SJCRH30 (cell line): ENCODE measurements at places on chromosomes 5 and 9.

- DNase-seq, result peak; percentile 78
These were observed 32.7 kb downstream of the TMEFF1 start for GRCh38 chr9:100505564-100506159.

DNA sequence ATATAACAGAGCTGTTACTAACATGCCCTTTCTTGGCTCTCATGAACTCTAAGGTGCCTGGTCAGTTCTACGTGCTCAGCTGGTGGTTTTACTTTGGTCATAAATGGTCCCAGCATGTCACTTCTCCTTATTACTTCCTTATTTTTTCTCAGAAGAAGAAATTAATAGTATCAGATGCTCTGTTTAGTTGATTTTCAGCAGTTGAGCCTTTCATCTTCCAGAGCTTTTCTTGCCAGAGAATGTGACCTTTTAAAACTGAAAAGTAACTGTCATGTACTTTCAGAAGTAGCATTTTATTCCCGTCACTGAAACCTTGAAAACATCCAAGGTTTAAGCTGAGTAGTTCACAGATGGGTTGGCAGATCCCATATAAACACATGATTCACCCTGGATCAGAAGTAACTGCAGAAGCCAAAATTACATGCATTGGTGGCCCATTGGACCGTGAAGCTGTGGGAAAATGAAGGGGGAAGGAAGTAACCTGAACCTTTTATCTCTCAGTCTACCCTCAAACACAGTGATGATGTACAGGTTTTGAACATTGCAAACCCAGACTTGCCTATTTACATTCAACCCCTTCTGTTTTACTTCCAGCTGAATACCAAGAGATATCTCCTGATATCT lies 50.5 kb downstream of the HACD4 start:
- DNase-seq, result peak; percentile 14

GRCh38 chr5:97097326-97098230 lies 44.8 kb downstream of the LIX1 start:
- no peak for DNase-seq

DNA sequence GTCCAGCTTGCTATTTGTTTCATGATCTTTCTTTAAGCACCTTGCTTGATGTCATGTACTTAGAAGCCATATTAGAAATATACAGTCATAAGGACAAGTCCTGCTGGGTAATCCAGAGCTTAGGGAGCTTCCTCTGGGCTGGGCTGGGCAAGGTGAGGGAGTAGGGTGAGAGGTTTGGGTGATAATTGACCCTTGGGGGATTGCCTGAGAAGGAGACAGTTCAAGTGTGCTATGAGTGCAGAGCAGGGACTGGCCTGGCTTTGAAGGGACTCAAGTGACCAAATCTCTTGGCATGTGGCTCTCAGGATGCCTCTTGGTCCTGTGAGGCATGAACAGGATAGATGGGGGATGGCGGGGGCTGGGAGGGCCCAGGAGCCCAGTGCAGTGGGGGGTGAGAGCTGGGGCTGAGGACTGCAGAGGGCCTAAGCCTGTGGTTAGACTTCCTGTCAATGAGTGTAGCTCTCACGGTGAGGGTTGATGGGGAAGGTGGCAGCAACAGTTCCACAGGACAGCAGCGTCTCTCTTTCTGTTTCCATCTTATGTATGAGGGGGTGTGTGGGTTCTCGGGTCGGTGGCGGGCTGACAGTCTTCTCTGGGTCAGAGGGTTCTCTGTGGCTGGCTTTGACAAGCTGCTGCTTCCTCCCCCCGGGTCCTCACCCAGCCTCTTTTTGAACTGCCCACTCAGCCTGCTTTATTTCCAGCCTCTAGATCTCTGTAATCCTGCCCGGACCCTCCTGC lies 53.5 kb downstream of the RGS3 start:
- peak; percentile 54 for DNase-seq

DNA sequence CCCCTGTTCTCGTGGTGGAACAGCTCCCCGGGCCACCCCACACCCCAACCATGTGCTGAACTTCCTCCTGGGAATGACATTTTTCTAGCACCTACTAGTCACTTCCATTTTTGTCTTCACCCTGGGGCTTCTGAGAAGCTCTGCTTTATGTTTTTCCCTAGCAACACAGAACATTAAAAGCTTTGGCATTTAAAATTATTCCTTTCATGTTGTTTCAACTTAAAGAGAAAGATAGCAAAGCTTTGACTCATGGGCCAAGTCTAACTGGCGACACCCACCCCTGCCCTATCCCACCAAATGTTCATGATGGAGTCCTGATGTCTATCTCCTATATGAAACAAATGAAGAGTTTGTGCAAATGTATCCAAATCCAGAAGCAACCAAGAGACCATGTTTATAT lies 22.4 kb downstream of the BOD1 start:
- DNase-seq, result no peak

GRCh38 chr5:38680094-38680825 lies 123.8 kb upstream of the LIFR start:
- DNase-seq, result no peak

- DNase-seq, result no peak
These were observed 289.4 kb downstream of the ADAMTS6 start for GRCh38 chr5:65192331-65192730.

- peak; percentile 61 for DNase-seq
These were observed 629.3 kb downstream of the ANXA1 start for GRCh38 chr9:73780916-73781315.

DNA sequence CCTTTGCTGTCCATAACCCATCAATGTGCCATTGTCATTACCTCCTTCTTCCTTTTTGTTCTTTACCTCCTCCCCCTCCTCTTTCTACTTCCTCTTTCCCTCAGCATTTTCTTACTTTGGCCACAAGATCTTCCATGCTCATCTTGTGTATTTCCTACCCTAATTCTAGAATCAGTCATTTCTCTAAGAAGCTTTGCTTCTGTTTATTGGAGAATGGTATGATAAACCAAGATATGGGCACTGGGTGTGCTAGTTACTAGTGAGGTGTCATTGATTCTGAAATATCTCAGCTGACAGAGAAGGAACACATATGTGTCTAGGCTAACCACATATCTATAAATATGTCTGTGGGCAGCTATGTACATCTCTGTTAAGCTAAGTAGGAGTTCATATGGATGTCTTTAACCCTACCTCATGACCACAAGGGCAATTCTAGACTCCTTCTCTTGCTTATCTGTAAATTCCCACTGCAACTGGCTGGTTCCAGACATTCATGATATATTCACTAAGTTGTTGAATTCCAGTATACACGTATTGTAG lies 2051.3 kb upstream of the CDH9 start:
- no peak for DNase-seq

- DNase-seq, result no peak
These were observed 552.1 kb upstream of the CDH9 start for GRCh38 chr5:27590503-27590902.

DNA sequence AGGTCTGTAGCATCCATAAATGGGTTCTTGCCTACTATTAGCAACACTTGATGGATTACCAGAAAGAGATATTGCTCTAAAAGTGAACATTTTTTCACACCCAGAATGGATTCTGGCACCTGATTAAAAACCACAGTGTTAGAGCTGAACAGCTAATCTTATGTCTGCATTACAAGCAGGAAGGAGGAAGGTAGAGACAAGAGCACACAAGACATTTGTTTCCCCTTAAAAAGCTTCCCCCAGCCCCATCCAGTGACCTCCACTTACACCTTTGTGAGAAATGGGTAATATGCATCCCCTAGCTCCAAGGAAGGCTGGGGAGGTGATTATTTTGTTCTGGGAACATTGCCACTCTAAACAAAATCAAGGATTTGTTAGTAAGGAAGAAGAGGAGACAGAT lies 12.0 kb upstream of the TRIM36 start:
- no peak for DNase-seq

DNA sequence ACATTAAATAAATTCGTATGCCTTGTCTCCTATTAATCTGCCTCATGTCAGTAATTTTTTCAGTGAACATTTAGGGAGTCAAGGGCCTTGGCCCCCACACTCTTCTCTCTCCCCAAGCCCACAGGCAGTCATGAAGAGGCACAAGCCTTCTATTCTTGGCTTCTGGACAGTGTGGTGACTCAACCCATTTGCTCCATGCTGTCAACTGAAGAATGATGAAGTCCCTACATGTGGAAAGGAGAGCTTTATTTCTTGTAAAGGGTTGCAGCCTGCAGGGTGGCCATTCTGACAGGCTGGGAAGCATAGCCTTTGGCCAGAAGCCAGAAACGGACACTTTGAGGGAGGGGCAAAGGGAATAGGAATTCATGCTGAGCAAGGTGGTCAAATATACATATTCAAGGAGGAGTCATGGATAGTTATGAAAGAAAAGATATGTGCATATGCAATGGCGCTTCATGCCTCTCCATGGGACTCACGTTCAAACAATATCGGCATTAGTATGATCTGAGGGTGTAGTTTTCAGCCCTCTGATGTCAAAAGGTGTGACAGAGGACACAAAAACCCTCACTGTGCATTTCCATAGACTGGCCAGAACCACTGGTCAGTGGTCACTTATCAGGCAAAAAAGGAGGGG lies 31.3 kb downstream of the ANKRA2 start:
- no peak for DNase-seq

- DNase-seq, result no peak
These were observed 18.4 kb upstream of the TCF7 start for GRCh38 chr5:134095887-134096589.

DNA sequence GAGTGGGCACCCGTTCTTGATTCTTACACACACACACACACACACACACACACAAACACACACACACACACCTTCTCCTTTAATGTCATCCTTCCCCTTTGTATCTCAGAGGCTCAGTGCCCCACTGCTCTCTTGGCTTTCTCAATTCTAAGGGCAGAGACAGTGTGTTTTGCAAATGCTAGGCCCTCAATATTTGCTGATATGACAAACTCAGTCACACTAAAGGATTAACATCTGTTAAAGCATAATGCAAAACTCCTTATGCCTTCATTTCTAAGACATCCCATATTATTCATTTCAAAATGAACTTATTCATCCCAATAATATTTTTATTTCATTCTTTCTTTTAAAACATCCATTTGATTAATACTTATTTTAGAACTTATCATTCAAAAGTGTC lies 8.9 kb upstream of the NRG2 start:
- no peak for DNase-seq

DNA sequence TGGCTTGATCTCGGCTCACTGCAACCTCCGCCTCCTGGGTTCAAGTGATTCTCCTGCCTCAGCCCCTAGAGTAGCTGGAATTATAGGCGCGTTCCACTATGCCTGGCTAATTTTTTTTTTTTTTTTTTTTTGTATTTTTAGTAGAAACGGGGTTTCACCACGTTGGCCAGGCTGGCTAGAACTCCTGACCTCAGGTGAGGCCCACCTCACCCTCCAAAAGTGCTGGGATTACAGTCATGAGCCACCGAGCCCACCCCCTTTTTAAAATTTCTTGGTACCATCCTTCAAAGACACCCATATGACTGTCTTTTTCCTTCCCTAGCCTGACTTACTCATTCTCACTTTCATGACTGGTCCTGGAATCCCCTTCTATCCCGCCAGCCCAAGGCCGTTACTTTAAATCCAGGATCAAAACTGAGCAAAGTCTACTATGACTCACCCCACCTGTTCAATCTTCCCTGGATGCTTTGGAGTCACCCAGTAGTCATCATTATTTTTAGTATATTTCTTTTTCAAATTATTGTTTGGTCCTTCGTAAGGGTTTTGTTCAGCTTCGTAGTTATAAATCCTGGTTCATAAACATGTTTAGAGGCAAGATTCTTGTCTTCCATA lies 1.2 kb upstream of the TBCA start:
- peak; percentile 40 for DNase-seq

- no peak for DNase-seq
These were observed 41.0 kb downstream of the KCNV2 start for GRCh38 chr9:2758162-2758897.

- DNase-seq, result no peak
These were observed 213.9 kb upstream of the FBXL7 start for GRCh38 chr5:15285901-15286583.

- DNase-seq, result no peak
These were observed 42.1 kb downstream of the FOCAD start for GRCh38 chr9:20726144-20726543.

DNA sequence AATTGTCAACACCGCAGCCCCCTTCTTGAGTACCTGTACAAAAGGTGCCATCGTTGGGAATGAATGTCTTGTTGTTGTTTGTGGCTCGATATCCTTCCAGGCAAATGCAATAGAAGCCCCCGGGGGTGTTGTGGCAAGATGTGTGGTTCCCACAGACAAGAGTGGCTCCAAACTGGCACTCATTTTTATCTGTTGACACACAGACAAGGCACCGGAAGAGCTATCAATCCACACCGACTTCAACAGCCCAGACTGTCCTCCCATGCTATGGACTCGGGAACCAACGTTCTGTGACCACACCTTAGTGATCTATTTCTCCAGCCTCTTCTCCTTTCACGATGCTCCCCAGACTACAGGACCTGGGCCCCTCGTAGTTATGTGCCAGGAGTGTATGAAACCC lies 25.9 kb downstream of the SUSD1 start:
- no peak for DNase-seq

GRCh38 chr9:2354856-2355696 lies 266.5 kb upstream of the VLDLR start:
- no peak for DNase-seq

DNA sequence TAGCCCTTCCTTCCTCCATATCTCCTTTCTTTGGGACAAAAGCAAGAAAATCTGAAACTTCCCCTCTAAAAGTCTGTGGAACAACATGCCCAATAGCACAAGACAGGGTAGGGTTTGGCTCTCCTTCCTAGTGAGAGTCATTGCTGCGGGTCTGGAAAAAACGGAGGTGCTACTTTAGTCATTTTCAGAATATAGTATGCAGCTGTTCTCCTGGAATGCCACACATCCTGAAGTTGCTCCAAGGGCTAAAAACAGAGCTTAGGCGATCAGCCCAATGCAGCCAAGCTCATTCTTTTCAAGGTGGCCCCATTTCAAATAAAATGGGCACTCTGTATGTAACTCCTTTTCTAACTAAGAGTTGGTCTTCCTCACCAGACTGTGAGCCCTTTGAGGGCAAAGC lies 39.5 kb upstream of the MYOT start:
- DNase-seq, result peak; percentile 72

- DNase-seq, result no peak
These were observed 25.8 kb downstream of the COL23A1 start for GRCh38 chr5:178564397-178564796.

DNA sequence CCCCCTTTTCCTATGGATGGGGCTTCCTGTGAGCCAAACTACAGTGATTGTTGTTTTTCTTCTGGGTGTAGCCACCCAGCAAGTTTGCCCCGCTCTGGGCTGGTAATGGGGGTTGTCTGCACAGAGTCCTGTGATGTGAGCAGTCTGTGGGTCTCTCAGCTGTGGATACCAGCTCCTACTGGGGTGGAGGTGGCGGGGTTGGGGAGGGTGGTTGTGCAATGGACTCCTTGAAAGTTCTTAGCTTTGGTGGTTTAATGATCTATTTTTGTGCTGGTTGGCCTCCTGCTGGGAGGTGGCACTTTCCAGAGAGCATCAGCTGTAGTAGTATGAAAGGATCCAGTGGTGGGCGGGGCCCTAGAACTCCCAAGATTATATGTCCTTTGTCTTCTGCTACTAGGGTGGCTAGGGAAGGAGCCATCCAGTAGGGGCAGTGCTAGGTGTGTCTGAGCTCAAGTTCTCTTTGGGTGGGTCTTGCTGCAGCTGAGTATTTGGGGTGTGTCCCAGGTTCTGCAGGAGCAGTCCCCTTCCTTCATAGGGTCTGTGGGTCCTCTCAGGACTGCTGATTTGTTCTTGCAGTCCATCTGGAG lies 275.6 kb upstream of the PAPPA start:
- DNase-seq, result no peak
